ENCODE measurements at places on chromosomes 7 and 10.

GRCh38 chr7:135620980-135621850, 41.1 kb upstream of the STMP1 start:
- DNase-seq, result no peak

DNA sequence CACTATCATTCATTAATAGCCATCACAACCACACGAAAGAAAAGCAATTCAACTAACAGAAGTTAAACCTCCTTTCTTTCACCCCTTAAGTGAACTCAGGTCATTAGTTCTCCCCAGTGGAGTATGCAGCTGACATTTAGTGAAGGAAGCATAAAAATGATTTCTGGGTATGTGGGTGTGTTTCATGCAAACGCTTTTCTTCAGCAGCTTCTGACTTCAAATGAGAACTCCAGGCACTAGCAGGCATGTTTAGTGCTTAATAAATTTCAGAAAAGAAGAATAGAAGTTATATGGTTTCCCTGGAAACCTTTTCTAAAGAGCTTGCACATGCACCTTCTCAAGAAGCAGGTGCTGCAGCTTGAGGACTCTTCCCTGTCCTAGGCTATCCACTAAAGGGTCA, 62.5 kb downstream of the PIK3CG start:
- DNase-seq, result no peak

DNA sequence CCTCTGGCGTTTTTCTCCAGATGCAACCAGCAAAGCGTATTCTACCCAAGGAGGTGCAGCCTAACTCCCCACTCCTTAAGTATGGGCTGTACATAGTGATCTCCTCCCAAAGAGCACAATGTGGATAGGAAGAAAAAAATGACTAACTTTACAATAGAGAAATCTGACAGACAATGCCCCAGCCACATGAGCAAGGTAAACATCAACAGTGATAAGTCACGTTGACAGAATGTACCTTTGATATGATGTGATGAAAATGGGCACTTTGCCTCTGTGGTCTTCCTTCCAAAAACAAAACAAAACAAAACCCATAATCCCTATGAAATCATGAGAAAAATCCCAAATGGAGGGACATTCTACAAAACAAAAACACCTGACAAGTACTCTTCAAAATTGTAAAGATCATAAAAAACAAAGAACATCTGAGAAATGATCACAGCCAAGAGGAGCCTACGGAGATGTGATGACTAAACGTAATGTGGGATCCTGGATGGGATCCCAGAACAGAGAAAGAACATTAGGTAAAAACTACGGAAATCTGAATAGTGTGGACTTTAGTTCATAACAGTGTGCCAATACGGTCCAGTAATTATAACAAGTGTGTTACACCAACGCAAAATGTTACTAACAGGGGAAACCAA, 50.6 kb downstream of the ABLIM1 start:
- DNase-seq, result no peak

GRCh38 chr10:50565301-50566083, 58.3 kb downstream of the SGMS1 start:
- no peak for DNase-seq

- DNase-seq, result no peak
Measured at GRCh38 chr10:66832781-66833422, 92.9 kb upstream of the LRRTM3 start.

- peak; percentile 51 for DNase-seq
Measured at GRCh38 chr10:132396494-132397035, 435 bp upstream of the PWWP2B start.

DNA sequence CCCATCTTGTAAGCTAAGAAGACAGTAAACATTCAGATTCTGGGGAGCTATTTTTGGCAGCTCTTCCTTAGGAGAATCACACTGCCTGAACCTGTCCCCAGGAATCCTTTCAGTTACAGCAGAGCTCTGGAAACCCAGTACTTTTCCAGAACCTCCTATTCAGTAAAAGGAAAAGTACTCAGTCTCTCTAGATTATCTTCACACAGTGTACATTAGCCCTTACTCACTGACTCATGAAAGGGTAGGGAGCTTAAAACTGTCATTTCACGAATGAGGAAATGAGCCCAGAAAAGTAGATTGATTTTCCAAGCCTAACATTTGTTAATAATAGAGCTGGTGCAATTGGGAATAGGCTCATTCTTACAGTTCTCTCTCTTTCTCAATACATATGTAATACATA, 3.9 kb upstream of the CNNM1 start:
- no peak for DNase-seq

DNA sequence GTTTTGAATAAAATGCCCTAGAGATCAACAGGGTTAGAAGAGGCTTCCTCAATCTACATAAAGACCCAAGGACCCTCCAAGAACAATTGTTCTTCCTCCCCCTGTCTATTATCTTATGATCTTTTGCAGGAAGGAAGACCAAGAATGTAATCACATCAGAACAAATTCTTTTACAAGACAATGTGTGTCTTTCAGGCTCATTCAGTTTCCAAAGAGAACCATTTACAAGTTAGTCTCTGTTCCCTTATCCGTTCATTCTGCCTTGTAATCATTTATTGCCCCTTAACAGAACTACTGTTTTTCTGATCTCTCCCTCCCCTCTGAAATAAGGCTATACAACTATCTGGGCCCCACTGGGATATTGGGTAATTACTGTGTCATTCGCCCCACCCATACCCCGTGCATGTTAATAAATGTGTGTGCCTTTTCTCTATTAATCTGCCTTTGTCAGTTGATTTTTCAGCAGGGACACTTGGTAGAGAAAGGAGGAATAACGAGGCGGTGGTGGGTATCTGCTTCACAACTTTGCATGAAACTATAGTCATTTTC, 5.7 kb upstream of the MKRN1 start:
- no peak for DNase-seq

DNA sequence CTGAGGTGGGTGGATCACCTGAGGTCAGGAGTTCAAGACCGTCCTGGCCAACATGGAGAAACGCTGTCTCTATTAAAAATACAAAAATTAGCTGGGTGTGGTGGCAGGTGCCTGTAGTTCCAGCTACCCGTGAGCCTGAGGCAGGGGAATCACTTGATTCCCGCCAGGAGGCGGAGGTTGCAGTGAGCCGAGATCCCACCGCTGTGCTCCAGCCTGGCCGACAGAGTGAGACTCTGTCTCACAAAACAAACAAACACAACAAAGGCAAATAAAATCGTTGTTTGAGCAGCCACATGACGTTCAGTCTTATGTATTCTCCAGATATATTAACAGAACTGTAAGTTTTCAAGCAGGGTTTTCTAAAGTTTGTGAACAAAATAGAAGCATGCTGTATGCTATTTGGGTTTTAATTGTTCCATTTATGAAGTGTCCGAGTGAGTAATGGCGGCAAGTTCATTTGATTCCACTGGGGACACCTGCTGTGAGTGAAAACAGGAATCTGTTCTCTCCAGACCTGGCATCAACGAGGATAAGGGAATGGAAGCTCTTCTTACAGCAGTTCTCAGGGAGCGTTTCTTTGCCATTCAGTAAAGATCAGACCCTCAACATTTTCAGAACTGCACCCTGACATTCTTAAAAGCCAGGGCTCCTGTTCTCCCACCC, 122.5 kb upstream of the PITRM1 start:
- no peak for DNase-seq

GRCh38 chr7:127366680-127367079, 25.8 kb downstream of the ZNF800 start:
- no peak for DNase-seq

- no peak for DNase-seq
Measured at GRCh38 chr10:123135415-123136141, at the start of gene HMX3. HMX3 (plus strand) TSS chr10:123135970; CDS start chr10:123136051, 81 bp downstream.

DNA sequence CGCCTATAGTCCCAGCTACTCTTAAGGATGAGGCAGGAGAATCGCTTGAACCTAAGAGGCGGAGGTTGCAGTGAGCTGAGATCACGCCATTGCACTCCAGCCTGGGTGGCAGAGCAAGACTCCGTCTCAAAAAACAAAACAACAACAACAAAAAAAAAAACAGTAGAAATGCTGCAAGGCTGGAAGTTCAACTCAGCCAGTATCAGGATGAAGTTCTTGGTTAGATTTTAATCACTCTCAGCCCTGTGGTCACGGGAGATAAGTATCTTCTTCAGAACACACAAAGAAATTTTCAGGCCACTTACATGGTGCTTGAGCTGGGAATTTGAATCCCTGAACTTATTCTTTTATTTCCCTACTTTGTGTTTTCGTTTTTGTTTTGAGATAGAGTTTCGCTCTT, 120.4 kb downstream of the MARCHF5 start:
- no peak for DNase-seq

DNA sequence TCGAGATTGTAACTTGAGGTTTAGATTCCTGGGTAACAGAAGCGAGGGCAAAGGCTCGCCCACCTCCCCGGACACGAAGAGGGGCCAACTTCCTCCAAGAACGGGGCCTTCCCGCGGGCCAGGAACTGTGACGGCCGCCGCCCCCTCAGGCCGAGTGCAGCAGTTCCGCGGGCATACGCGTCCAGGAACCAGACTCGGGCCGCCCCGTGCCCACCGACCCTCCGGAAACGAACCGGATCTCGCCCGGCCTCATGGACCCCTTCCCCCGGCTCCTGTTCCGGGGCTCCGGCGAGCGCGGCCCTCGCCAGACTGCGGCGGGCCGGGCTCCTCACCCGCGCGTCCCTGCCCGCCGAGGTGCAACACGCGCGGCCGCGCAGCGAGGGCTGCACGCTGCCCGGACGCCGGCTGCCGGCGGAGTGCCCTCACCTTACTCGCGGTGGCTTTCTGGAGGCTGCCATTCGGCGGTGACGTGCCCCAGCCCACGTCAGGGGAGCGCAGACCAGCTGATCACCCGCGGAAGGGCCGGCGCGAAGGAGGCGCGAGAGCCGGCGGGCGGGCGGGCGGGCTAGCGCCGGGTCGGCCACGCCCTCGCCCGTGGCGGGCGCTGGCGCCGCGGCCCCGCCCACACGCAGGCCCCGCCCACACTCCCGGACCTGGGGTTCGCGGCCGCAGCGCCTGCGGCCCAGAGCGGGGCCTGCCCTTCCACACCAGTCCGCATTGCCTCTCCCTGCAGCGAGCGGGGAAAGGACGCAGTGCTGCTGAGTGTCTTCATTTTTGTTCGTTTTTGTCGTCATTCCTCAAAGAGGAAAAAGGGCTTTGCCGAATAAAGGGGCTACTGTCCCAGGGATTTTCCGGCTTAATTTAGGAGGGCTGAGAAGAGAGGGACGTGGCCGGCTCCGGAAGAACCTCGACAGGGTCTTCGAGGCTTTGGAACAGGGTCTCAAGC, at the start of gene XPNPEP1:
Gene XPNPEP1 (minus strand): TSS at position 536 of the 946 bp plus-strand sequence. CDS start 78 bp downstream, at position 458.
- DNase-seq, result peak; percentile 71

DNA sequence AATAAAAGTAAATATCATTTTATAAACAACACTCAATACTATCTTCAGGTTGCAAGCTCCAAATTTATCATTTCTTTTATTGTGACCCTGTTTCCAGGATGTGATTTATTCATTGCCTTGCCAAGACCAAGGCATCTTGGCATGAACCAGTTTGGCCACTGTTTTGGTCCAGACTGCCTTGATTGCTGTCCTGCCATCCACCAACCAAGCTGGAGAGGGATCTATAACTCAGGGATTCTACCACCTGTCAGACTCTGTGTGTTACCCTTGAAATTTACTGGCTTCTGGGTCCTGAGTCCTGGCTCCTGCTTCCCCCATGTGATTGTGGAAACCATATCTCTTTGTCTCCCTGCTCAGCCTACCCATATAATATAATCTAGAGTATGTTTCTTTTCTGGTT, 343.0 kb downstream of the GPAM start:
- no peak for DNase-seq

GRCh38 chr7:21966271-21966670, 20.6 kb upstream of the CDCA7L start:
- no peak for DNase-seq

DNA sequence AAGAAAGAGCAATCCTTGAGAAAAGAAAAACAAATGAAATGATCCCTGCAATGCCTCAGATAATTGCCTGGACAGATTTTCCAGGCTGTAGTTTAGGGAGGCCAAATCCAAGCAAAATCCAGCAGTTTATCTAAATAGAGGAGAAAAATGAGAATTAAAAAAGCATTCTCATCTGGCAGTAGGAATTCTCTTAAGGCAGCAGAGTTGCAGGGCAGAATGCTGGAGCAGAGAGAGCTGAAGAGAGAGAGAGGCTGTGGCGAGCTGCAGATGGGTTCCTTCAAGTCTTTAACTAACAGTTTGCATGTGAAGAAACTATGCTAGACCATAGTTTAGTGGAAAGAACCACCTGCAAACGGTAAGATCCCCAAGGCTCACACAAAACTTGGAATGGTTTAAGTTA, 6.0 kb upstream of the LIPA start:
- no peak for DNase-seq

DNA sequence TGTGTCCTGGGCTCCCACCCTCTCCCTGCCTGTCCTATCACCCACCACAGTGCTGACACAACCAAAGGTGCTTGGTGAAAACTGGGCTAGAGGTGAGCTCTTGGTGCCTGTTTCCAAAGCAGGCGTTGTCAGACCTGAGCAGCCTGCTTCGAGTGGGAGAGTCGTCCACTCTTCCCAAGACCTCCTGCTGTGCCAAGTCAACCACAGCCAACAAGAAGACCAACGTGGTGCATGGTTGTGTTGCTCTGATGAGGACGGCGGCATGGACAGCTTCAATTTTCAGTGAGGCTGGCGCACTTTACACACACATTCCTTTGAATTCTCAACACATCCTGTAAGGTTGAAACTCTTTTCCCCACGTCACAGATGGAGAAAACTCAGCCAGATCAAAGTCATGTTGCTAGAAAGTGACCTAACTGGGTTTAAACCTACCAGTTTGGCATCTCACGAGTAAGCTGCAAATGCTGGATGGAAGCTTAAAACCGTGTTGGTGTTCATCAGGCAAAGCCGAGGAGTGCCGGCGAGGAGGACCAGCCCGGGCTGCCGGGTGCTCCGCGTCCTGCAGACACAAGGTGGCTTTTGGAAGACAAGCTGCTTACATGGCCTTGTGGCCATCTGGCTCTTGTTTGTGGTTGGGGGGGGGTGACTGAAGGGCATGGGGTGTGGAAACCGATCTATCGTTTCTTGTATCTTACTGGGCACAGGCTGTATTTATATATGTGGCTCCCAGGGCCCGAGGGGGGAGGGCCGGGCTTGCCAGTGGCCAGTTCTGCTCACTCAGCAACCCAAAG, 39.3 kb downstream of the INSIG1 start:
- DNase-seq, result no peak

DNA sequence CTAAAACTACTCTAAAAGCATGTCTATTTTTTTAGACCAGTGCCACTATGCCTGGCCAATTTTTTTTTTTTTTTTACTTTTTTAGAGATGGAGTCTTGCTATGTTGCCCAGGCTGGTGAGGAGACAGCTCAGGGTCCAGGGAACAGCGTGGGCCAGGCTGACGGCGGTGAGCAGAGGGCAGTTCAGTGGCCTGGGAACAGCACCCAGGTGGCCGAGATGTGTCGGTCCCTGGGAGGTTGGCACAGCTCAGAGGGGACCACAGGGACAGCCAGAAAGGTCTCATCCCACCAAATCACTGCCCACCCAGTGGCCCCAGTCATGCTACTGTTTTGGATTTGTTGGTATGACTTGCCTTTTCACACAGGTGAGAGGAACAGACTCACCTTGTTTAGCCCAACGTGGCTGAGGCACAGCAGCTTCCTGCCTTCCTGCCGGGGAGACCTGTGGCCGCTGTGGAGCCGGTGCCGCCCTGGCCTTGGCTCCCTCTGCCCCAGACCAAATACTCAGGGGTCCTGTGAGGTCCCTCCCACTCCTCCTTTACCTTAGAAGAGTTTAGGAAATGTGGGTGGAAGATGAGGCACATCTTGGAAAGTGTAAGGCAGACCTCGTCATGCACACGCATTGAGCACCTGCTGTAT, 109.6 kb downstream of the PTPRE start:
- no peak for DNase-seq

- DNase-seq, result no peak
Measured at GRCh38 chr7:111256391-111256790, 165.5 kb downstream of the LRRN3 start.

- DNase-seq, result no peak
Measured at GRCh38 chr7:18939771-18940592, 177.5 kb downstream of the TWIST1 start.

GRCh38 chr7:120743128-120743527, 114.8 kb downstream of the TSPAN12 start:
- DNase-seq, result no peak

All from activated T-helper 1 cell treated with anti-CD3 and anti-CD28 coated beads, Interleukin-2, amount 50 U/mL, for 16 hours (primary cell).